ENCODE measurements at places on chromosomes 1 and 21.

DNA sequence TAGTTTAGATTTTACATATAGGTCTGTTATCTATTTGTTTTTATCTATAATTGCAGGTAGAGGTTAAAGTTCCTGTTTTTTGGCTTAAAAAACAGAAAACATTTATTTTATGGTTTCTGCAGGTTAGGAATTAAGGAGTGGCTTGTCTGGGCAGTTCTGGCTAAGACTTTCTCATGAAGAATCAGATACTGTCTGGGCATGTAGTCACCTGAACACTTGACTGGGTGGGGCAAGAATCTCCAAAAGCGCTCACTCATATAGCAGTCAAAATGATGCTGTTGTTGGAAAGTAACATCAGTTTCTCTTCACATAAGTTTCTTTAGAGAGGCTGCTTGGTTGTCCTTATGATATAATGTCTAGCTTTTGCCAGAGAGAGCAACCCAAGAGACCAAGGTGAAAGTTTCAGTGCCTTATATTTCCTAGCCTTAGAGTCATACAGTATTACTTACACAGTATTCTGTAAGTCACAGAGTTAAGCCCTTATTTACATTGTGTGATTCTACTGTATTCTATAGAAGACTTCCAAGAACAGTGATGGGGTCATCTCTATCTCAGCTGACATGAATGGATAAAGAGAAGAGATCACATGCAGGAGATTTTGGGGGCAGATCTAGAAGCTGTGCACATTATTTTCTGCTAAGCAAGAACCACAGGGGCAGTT is 125.4 kb upstream of the GPR52 start:
- DNase-seq: no peak

- DNase-seq: no peak
These were observed 3.7 kb downstream of the BACH1 start for GRCh38 chr21:29302359-29302875.

DNA sequence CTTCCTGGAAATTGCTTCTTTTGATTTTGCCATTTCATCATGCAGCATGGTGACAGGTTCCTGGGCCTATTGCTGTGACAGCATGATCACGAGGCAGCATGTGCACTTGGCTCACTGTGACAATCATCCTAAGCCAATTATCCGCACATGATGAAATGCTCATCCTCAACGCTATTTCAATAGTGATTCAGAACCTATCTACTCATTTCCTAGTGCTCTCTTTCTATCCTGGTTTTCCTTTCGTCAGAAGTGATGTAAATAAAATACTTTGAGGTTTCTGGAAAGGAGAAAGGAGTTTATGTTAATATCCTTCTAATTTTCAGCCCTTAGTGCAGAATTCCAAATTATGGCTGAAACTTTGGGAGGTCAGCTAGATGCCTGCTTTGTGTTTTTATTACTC is 110.6 kb upstream of the ADAMTS5 start:
- peak; percentile 20 for DNase-seq

GRCh38 chr21:45735259-45736000 is 91.9 kb downstream of the PCBP3 start:
- DNase-seq: no peak

GRCh38 chr1:38031513-38031866 is 15.1 kb downstream of the POU3F1 start:
- no peak for DNase-seq

Data from uterus (tissue), 4 donors.